ENCODE measurements at places on chromosomes 13 and 19. TPM values are rescaled to one million over a fixed set of nuclear protein-coding genes. Genes with fewer than 3 reads are reported as not detected.

DNA sequence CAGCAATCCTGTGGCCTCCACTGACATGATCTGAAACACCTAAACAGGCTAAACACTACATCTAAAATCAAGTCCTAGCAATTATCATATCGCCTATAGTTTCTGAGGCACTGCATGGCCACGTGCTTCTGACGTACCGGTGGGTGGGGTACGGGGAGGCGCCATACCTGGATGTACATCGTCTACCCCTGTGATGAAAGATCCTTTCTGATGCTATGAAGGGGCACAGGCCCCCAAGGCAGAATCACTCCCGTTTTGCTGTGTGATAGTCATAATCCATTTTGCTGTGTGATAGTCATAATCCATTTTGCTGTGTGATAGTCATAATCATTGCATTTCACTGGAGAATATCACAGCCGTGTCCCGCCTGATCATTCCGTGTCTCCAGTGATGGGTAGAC is 118.7 kb upstream of the SOX1 start:
- DNase-seq, result no peak

GRCh38 chr19:32819419-32820400 is 49.9 kb downstream of the SLC7A9 start:
- DNase-seq, result no peak

DNA sequence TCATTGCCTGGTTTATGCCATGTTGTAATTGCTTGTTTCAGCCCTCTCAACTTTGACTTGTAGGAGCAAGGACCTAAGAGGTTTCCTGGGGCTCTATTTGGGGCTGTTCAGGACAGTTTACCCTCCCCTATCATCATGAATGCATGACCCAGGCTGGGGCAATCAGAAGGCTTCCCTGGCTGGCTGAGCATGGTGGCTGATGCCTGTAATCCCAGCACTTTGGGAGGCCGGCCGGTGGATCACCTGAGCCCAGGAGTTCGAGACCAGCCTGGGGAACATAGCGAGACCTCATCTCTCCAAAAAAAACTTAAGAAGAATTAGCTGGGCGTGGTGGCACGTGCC is 6.1 kb upstream of the LSM4 start:
- DNase-seq, result no peak

- DNase-seq, result no peak
These were observed 6.7 kb upstream of the PGPEP1 start for GRCh38 chr19:18333680-18334079.

DNA sequence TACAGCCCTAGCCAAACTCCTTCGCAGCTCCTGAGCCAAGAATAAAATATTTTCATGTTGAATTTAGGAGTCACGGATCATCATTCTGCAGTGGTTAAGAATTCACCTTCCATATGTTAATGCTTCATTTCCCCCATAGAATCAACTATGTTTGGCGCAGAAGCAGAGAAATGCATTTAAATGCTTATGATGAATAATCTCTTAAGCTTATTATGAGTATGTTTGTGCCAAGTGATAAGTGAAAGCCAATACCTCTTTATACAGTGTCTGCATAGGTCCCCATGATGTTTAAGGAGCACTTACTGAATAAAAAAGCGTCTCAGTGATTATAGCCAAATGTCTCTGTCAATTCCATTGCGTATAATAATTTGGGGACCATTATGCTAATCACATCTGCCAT is 32.7 kb upstream of the POMP start:
- no peak for DNase-seq

DNA sequence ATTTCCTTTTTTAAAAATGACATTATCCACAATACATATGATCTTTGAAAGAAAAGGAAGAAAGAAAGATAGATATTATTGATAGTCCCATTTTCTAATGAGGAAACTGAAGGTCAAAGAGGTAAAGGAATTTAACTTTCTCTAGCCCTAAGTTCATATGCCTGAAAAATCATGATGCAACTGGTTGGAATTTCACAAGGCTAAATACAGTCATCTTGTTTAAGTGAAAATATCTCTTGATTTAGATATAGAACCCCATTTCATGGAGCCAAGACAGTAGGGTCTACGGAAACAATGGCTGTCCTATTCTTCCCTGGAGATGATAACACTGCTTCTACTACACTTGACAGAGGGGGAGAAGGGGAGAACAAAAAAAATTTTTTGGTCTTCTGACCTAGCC is 366.2 kb downstream of the DNAJC15 start:
- DNase-seq, result no peak

NLRP4 gene
- polyA plus RNA-seq, result not detected

GRCh38 chr13:73556902-73557301 is 498.1 kb downstream of the KLF5 start:
- peak; percentile 30 for DNase-seq

DNA sequence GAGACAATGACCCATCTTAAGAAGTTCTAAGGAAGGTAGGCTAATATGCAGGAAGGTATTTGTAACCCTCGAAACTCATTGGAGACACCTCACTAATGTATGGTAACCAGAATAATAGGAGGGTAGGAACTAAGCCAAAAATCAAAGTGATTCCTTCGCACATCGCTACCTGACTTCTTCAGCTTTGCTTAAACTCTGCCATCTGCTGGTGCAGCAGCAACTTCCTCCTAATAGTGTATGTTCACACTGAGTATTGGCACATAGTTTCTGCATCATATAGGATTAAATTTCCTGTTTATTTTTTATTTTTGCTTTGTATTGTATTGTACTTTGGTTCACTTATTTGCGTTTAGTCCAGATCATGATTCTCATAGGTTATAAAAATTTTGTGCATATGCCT is 676.2 kb downstream of the GPC5 start:
- DNase-seq, result peak; percentile 26

Measured in muscle of leg (tissue), 16 donors.